Large intestine (tissue), 12 donors: ENCODE measurements at places on chromosomes 4 and X.
A peak's percentile ranks its signal among the peaks of the same experiment; 100 is the strongest.

DNA sequence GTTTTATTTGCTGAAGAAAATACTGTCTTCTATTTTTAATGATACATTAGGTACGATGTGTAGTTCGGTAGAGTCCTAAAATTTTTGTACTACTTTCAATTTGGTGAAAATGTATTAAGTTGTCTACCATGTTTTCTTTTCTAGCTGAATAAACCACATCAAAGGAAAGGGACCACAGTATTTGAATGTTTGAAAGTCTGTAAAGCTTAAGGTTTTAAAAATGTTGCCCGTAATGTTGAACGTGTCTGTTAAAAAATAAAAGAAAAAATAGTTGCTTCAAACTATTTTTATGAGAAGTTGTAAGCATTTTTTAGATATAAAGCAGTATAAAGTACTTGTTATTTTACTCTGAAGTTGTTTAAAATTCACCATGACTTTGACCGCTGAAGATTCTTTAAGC is 3.2 kb downstream of the CDKN2AIP start:
- no peak for DNase-seq

- DNase-seq, result no peak
Observed at GRCh38 chrX:119482481-119483480, 14.5 kb downstream of the SLC25A5 start.

DNA sequence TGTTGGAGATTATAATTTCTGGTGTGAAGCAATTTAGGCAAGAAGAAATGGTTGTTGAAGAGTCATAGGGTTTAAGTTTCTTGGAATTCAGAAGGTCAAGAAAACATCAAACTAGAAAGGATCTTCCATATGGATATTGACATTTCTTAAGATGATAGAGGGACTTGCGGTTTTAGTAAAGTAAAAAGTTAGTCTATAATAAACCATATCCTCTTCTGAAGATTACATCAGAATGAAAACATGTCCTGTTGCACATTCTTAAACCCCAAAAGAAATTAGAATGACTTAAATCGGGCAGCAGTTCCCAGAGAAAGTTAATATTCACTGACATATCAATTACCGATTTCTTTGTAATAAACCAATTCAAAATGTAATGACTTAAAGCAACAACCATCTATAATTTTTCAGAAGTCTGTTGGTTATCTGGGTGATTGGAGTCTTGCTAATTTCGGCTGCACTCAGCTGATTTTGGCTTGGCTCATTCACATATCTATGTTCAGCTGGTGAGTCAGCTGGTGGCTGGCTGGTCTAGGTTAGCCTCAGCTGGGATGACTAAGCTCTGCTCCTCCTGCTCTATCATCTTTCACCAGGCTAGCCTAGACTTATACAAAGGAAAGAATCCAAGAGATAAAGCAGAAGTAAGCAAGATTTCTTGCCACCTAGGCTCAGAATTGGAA is 24.4 kb upstream of the DYNLT3 start:
- no peak for DNase-seq

- DNase-seq, result no peak
Observed at GRCh38 chr4:103918214-103918613, 198.4 kb upstream of the TACR3 start.

DNA sequence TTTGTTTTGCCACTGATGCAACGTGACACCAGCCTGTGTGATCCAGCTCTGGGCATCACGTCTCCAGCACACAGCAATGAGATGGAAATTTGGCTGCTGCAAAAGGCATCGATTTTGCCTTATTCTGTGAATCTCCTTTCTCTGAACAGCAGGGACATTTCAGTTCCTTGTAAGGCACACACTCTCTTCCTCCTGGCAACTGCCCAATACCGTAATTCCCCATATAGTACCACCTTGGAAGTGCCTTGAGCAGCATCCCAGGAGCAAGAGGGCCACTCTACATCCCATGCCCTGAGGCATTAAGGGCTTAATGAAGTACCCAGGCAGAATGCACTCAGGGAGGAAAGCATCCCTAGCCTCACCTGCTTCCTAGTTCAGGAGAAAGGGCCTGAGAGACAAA is 10.5 kb upstream of the MAMLD1 start:
- DNase-seq, result no peak

DNA sequence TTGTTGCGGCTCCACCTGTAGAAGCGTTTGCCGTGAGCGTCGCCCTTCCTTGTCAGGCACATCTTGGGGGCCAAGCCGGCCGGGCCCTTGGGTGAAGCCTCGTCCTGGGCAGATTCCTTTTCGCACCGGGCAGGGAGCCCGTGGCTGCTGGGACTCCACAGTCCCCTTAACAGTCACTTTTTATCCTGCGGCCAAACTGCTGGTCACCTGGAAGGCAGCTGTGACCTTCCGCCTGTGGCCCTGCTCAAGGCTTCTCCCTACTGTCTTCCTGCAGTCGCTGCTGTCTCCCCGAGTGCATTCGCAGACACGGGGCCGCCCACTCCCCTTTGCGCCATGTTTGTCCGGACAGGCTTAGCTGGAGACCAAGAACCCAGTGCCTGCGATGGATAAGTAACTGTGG is 55.0 kb downstream of the PCGF3 start:
- no peak for DNase-seq

DNA sequence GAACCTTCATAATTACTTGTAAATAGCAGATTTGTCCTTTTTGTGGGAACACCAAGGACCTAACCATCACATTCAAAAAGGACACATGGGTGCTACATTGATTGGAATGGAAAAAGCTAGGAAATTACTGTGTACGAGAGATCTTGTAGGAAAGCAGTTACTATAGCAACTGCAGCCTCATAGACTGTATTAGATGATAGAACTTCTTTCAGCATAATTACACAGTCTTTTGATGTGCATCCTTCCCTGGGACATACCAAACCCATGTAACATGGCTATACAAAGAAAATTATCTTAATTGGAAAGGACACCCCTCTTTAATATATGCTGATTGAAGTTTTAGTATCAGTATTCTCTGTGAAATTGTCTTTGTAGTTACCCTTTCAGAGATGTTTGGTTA is 130.7 kb upstream of the CTSO start:
- DNase-seq, result no peak

- DNase-seq, result no peak
Observed at GRCh38 chr4:83071116-83071515, 36.1 kb downstream of the COPS4 start.

DNA sequence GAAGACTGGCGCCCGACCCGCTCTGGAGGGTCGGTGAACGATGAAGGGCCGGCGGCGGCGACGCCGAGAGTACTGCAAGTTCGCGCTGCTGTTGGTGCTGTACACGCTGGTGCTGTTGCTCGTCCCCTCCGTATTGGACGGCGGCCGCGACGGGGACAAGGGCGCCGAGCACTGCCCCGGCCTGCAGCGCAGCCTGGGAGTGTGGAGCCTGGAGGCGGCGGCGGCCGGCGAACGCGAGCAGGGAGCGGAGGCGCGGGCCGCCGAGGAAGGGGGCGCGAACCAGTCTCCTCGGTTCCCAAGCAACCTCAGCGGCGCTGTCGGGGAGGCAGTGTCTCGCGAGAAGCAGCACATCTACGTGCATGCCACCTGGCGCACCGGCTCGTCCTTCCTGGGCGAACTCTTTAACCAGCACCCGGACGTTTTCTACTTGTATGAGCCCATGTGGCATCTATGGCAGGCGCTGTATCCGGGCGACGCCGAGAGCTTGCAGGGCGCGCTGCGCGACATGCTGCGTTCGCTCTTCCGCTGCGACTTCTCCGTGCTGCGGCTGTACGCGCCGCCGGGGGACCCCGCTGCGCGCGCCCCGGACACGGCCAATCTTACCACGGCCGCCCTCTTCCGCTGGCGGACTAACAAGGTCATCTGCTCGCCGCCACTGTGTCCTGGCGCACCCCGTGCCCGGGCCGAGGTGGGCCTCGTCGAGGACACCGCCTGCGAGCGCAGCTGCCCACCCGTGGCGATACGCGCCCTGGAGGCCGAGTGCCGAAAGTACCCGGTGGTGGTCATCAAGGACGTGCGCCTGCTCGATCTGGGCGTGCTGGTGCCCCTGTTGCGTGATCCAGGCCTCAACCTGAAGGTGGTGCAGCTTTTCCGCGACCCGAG is 568 bp downstream of the CHST7 start:
- DNase-seq, result no peak

DNA sequence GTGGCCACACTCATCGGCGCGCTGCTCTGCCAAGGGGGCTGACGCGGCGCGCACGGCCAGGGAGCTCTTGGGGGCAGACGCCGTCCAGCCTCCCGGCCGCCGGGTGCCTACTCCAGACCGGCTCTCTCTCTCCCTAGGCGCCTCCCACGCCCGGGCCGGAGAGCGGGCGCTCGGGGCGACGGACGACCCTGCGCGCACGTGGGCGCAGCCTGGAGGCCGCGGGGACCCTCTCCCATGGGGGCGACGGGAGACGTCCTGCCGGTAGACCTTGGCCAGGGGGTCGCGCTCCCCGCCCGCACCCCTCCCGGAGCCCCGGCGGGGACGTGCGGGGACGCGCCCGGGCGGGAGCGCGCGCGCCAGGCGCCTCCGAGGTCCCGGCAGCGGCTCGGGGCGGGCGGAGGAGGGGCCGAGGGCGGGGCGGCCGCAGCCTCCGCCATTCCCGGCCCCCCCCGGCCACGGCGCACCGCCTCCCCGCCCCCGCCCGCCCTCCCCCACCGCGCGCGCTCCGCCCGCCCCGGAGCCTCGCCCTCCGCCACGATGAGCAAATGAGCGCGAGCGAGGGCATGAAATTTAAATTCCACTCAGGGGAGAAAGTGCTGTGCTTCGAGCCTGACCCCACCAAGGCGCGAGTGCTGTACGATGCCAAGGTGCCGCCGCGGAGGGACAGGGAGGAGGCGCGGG is at the start of gene MSL3:
TSS of gene MSL3 (plus strand) at position 519 of the 681 bp plus-strand sequence. CDS start at position 546, 27 bp downstream.
- peak; percentile 38 for DNase-seq

- no peak for DNase-seq
Observed at GRCh38 chr4:71275570-71275969, 63.2 kb upstream of the SLC4A4 start.

DNA sequence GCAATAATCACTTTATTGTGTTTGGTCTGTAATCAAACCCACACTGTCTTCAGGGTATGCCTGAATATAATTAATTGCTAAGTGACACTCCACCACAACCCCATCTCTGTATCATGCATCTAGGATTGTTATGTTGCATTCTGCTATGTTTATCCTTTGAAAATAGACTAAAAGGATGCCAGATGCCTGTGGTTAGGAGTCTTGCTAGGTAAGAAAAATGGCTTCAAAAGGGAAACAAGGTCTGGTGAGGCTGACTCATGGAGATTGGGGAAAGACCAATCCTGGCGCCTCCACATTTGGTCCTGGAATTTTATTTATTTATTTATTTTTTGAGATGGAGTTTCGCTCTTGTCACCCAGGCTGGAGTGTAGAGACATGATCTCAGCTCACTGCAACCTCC is 360.5 kb upstream of the SLC7A11 start:
- no peak for DNase-seq

DNA sequence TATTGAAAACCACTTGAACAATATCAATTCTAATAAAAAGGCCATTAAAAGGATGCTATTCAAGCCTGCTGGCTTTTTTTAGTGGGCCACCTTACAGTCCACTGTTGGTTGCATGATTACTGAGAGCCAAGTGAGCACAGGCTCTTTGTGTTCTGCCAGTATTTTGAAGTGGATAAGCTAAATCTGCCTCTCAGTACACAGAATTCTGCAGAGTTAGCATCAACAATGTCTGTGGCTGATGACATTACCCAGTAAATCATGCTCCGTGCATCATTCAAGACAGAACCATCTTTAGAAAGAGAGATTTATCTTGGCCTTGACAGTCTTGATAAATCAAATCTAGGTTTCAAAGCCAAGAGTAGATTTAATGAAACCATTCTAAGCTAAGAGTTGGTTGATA is 119.0 kb upstream of the GNPDA2 start:
- no peak for DNase-seq

DNA sequence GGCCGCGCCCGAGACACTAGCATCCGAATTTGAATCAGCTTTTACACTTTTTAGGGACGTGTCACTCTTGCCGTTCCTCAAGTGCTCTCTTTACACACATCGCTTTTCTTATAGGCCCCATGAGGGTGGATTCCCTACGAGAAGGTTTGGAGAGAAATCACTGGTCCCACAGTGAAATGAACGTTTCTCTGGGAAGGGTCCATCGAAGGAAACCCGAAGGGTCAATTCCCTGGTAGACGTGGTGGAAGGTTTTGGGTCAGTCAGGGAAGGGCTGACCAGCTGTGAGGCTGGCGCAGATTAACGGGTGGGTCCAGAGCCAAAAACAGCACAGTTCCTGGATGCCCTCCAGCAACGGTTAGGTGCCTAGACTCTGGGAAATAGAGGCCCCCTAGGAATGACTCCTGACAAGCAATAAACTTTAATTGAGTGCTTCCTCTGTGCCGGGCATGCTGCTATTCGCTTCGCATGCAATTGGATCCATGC is 35.9 kb downstream of the ETDC start:
- no peak for DNase-seq

DNA sequence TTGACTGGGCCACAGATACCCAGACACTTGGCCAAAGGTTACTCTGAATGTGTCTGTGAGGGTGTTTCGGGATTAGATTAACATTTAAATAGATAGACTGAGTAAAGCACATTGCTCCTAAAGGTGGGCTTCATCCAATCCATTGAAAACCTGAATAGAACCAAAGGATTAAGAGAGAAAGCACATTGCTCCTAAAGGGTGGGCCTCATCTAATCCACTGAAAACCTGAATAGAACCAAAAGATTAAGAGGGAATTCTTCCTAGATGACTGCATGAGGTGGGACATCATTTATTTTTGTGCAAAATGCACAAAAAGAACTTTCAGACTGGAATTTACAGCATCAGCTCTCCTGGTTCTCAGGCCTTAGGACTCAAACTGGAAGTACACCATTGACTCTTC is 351.2 kb upstream of the PCDH10 start:
- DNase-seq, result no peak

DNA sequence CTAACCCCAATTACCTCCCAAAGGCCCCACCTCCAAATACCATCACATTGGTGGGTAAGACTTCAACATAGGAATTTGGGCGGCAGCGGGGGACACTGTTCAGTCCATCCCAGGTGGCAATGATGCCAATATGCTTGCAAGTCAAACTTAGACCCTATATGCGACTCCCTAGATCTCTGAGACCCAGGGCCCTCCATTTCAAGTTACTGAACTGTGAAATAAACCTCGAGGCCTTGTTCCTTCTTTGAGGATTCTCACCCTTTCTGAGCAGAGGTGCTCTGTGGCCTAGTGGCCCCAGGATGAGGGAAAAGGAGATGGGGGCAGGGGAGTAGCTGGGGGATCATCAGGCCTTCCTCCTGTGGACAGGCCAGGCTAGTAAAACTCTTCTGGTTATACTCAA is 44.7 kb downstream of the CNGA2 start:
- DNase-seq, result no peak

- DNase-seq, result no peak
Observed at GRCh38 chr4:112130906-112131305, 14.3 kb upstream of the FAM241A start.
